ENCODE measurements at places on chromosomes 4 and X.

DNA sequence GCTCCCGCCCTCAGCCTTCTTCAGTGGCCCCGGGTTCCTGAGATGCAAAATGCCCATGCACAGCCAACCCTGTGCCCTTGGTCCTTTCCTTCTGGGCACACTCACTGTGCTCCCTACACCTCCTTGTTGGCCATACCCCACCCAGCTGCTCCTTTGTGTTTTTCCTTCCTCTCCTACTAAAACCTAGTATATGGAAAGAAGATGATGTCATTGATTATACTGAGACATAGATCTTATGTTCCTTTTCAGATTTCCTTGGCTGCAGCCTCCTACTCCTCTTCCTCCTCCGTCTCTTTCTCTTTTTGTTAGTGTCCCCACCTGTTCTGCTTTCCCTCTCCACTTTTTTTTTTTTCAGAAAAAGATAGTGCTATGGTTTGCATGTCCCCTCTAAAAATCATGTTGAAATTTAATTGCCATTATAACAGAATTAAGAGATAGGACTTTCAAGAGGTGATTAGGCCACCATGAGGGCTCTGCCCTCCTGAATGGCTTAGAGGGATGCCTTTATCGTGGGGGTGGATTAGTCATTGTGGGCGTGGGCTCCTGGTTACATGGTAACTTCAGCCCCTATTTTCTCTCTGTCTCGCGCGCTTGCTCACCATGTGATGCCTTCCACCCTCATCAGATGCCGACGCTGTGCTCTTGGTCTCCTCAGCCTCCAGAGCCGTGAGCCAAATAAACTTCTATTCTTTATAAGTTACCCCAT lies 254.9 kb upstream of the GATB start:
- no peak for DNase-seq

DNA sequence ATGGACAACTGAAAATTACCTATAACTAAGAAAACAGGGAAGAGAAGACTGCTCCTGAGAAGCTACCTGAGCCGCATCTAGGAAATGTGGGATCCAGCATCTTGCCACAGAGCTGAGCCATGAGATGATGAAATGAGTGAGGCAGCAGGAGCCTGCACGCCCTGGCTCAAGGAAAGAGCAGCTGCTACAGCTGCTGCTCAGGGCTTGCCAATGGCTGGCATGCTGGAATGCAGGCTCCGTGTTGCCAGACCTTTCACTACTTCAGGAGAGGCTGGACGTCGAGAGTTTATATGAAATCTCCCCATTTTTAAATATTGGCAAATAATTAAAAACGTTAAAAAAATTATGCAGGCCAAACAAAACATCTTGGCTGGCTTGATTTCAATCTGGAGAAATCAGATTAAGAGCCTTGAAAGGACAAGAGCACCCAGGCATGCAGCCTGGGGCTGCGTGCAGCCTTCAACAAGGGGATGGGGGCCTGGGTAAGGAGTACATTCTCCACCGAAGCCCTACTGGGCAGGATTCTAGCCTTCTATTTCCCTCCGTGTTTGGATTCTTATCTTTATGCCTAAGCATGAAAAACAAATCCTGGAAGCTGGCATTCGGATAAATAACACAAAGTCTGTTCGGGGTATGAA lies 227.6 kb downstream of the NR3C2 start:
- no peak for DNase-seq

GRCh38 chr4:25104591-25104990 lies 55.7 kb downstream of the SEPSECS start:
- no peak for DNase-seq

GRCh38 chr4:80767944-80768343 lies 262.6 kb upstream of the BMP3 start:
- no peak for DNase-seq

- DNase-seq: no peak
These were observed 5.7 kb downstream of the MAGEE1 start for GRCh38 chrX:76433219-76433618.
